ENCODE measurements at places on chromosomes 6 and 20.

DNA sequence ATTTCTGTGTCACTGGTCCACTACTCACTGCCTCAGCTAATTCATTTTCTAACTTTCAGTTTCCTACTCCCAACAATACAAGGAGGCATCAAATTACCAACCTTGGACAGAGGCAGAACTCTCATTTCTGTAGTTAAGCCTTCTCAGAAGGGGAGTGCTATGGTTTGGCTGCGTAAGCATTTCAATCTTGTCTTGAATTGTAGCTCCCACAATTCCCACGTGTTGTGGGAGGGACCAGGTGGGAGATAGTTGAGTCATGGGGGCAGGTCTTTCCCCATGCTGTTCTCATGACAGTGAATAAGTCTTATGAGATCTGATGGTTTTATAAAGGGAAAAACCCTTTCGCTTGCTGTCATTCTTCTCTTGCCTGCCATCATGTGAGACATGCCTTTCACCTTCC, 22.9 kb downstream of the HLA-DRA start:
- no peak for DNase-seq

- no peak for DNase-seq
These were observed 275.6 kb upstream of the SUPT3H start for GRCh38 chr6:45653117-45653883.

GRCh38 chr6:112356994-112357393, 9.9 kb downstream of the RFPL4B start:
- DNase-seq, result no peak

GRCh38 chr6:33114406-33114805, 38.6 kb downstream of the HLA-DPB1 start:
- no peak for DNase-seq

DNA sequence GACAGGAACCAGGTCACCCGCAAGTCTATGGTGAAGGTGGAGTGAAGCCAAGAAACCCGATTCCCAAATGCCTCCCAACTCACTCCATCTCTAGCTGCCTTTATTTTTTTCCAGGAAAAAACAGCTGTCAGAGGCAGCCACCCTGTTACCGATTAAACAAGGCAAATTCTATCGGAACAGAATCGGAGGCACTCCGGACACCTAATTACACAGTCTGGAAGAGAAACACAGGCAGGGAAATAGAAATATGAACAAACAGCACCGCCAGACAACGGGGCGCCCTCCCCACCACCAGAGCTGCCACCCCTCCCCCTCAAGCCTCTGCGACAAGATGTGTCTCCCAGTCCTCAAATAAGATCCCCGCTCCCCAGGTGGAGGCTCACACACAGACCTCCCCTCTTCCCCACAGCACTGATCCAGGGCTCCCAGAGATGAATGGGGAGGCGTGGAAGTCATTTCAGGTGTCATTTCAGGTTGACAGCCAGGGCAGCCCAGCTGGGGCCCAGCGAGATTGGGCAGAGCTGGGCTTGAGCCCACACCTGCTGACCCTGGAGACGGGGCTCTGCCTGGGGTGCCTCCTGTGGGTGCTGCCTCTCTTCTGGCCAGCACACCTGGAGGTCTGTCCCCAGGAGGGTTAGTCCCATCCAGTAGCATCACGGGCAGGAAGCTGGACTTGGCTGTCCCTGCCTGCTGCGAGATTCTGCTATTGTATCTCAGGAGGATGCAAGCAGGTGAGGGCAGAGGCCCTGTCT, 19.8 kb upstream of the VSTM2L start:
- DNase-seq, result peak; percentile 27

- DNase-seq, result no peak
These were observed 48.9 kb downstream of the PHF20 start for GRCh38 chr20:35820715-35821114.

DNA sequence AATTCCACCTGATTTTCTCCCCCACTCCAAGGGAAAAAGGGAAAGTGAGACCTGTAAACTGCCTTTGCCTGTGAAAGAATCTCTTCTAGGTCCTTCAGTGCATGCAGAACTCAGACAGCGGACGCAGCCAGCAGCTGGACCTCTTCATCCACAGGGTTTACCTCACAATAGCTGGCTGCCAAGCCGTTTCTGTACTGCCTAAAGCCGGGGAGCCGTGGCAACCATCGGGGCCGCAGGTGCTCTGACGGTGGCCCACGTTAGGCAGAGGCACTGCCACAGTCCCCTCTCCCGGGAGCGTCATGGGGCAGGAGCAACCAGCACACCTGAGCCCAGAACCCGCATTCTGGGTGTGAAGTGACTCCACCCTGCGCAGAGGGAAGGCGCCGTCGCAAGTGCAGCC, 206.1 kb downstream of the TTLL2 start:
- no peak for DNase-seq

- DNase-seq, result peak; percentile 69
These were observed 29.3 kb downstream of the NSFL1C start for GRCh38 chr20:1437235-1437904.

- no peak for DNase-seq
These were observed 2.3 kb upstream of the TXLNB start for GRCh38 chr6:139294090-139294489.

- no peak for DNase-seq
These were observed 159.1 kb downstream of the QKI start for GRCh38 chr6:163573503-163574179.

- no peak for DNase-seq
These were observed 128.0 kb downstream of the TENT5A start for GRCh38 chr6:81624453-81624852.

- DNase-seq, result no peak
These were observed 22.5 kb downstream of the RAB22A start for GRCh38 chr20:58331961-58332551.

DNA sequence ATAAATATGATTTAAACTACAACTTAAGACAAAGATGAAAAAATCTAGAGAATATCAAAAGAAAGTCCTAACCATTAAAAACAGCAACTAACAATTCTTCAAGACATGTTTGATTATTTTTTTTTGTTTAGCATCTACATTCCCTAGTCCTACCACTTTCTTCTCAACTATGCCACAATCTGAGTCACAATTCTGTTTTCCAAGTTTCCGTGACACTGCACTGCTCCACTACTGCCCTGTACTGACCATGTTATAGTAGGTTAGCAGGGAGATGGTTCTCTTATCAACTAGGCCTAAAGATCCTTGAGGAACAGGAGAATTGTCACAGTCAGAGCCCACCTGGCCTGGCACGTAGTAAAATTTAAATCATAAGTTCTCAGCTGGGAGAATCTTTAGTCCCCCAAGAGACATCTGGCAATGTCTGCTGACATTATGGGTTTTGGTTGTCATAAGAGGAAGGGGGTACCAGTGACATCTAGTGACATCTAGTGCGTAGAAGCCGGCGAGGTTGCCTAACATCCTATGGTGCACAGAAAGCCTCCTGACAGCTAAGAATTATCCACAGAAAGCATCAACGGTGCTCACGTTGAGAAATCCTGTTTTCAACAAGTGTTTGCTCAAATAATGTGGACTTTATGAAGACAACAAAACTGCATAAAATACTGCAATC, 100.5 kb downstream of the PDE10A start:
- DNase-seq, result no peak

GRCh38 chr20:35901678-35902544, 52.4 kb downstream of the SCAND1 start:
- DNase-seq, result no peak

GRCh38 chr6:23424584-23424983, 701.4 kb upstream of the NRSN1 start:
- no peak for DNase-seq

- DNase-seq, result no peak
These were observed 40.2 kb upstream of the FAM50B start for GRCh38 chr6:3808759-3809514.

GRCh38 chr20:2301164-2301622, 5.4 kb downstream of the TGM3 start:
- DNase-seq, result no peak

DNA sequence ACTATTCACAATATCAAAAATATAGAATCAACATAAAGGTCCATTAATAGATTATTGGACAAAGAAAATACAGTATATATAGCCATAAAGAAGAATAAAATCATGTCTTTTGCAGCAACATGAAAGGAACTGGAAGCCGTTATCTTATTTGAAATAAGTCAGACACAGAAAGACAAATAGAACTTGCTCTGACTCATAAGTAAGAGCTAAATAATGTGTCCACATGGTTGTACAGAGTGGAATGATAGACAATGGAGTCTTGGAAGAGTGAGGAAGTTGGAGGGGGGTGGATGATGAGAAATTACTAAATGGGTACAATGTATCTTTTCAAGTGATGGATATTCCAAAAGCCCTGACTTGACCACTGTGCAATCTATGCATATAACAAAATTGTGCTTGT, 613.5 kb downstream of the PHF3 start:
- no peak for DNase-seq

- DNase-seq, result no peak
These were observed 704.4 kb downstream of the UTRN start for GRCh38 chr6:144989319-144990107.

- DNase-seq, result peak; percentile 64
These were observed 16.6 kb downstream of the HRH3 start for GRCh38 chr20:62203378-62204030.

DNA sequence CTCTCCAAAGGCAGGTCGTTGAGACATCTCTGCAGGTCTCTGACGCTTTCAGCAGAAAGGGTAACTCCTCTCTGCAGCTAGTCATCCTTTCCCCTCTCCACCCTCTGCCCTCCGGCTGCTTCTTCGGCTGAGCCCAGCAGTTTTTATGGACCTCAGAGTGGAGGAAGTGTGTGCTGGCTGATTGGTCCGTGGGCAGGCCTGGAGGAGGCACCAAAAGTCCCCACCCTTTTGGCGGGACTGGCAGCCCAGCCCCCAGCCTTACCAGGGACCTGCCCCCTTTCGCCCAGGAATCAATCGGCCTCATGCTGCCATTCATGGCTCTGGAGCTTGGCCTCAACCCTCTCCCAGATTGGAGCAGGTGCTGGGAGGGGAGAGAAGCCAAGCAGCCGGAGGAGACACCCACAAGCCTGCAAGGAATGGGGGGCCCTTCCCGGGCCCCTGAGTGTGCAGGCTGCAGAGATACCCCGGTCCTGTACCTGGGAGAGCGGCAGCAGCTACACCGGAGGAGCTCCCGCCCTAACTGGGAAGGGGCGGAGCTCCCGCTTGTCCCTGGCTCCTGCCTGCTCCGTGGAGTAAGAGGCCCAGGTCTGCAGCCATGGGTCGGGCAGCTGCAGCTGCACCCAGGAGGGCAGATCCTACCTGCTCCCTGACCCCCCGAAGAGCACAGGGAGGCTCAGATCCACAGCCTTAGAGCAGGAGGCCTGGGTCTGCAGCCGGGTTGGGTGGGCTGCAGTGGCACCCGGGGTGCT, 170.3 kb upstream of the SOX4 start:
- DNase-seq, result no peak

- no peak for DNase-seq
These were observed 76.0 kb downstream of the SRC start for GRCh38 chr20:37421988-37422387.

- no peak for DNase-seq
These were observed 1227.0 kb upstream of the GJE1 start for GRCh38 chr6:140905724-140906123.

- DNase-seq, result peak; percentile 18
These were observed 587 bp downstream of the PDSS2 start for GRCh38 chr6:107458672-107459282.

DNA sequence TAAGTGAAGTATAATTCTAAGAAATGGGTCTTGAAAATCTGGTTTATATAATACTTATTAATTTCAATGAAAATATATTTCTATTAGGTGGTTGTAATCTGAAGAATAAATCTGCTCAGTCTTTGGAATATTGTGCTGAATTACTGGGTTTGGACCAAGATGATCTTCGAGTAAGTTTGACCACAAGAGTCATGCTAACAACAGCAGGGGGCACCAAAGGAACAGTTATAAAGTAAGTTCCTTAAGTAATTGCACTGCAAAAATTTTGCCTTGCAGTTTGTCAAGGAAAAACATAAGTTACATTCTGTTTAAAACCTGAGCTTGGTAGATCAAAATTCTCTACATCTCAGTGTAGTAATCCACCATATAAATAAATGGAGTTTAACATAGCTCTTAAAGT, 106.0 kb downstream of the MYO6 start:
- DNase-seq, result no peak

DNA sequence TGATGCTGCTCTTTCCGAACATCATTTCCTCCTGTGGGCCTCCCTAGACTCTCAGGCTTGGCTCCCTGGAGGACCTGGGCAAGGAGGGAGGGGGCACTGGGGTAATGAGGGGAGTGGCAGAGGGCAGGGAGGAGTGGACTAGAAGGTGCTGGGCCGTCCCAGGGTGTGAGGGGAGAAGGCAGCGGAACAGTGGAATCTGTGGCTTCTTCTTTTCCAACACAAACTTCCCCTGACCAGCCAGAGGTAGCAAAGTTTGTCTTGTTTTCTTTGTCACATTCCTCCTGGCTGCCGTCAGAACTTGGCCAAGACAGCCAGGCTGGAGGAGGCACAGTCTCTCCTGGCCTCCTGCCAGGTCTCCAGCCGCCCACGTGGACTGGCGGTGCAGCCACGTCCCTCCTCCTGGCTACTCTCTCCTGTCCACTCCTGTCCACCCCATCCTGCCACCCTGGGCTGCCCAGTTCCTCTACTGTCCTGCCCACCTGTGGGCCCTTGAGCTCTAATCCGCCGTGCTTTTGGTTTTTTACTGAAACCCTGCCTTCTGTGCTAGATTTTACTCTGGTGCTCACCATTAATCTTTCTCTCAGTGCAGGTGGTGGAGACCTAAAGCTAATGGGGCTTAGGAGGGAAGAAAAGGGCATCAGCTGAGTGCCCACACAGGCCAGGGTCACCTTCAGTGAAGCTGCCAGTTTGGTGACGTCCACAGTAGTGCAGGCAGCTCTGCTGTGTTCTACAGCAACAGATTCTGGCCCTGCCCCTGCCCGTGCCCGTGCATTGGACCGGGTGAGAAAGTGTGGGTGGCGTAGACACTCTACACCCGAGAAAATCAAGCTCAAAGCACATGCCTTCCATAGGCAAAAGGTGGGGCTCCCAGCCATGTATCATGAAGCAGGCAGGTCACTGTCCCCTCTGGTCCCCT, 2.8 kb upstream of the CDSN start:
- DNase-seq, result no peak

- no peak for DNase-seq
These were observed 137.8 kb upstream of the PHACTR1 start for GRCh38 chr6:12578751-12579150.

GRCh38 chr6:82908661-82909060, 157.0 kb downstream of the UBE3D start:
- DNase-seq, result no peak

- no peak for DNase-seq
These were observed 296.2 kb downstream of the RIMS1 start for GRCh38 chr6:72182337-72183246.

DNA sequence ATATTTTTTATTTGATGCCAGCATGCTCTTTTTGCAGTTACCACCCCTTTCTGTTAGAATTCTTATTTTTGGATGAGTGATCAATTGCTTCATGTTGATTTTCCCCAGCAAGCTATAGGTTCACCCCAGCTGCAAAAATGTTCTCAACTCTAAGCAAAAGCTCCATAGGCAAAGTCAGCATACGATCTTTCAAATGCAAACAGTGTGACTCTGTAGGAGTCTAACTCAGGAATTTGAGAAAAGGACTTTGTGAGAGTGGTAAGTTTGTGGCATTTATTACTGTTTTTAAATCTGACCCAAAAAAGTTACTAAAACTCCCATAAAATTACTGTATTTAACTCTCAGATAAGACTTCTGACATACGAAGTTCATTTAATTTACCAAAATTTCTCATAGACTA, 134.9 kb upstream of the HSF2 start:
- DNase-seq, result no peak

- DNase-seq, result no peak
These were observed 94.1 kb downstream of the MAN1A1 start for GRCh38 chr6:119255492-119255891.

- DNase-seq, result no peak
These were observed 920.1 kb upstream of the FLRT3 start for GRCh38 chr20:15257569-15257870.

Measured in NCI-H2081 (cell line).